ENCODE measurements at places on chromosomes 4 and X.

- DNase-seq = no peak
Measured at GRCh38 chr4:2084316-2084715, 25.2 kb downstream of the NAT8L start.

- DNase-seq = no peak
Measured at GRCh38 chr4:162356181-162356580, 192.4 kb upstream of the FSTL5 start.

DNA sequence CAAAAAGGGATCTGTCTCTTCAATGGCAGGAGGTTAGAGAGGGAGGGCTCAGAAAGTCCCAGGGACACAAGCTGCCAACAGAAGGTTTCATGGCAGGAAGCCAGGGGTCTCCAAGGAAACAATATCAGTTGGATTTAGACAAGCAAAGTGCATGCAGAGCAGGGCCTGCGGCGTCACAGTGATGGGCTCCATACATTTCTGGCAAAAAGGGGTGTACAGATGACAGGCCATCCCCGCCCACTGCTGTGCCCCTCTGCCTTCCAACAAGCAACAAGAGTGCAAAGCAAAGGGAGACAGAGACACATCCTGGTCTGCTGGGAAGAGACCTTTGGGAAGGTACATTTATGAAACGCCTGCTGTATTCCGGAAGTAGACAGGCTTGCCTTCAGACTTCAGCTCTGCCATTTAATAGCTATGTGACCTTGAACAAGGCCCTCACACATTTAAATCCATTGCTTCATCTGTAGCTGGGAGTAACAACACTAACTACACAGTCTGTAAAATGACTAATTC lies 121.2 kb downstream of the AFAP1 start:
- no peak for DNase-seq

DNA sequence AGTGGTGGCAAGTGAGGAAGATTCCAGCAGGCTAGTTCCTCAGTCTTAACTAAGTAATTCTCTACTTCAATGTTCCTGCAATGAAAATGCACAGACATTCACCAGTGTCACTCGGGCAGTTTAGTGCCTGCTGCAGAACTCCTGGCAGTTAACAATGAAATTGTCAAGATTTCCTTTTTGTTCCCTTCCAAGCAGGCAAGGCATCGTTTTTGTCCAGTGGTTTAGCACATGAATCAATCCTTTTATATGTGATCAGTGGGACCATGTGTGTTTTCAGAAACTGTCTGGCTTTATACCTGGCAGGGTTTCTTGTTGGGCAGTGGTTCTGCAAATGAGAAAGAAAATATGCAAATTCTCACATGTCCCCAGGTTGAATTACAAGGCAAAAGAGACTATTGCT lies 122.2 kb downstream of the GBA3 start:
- DNase-seq = no peak

DNA sequence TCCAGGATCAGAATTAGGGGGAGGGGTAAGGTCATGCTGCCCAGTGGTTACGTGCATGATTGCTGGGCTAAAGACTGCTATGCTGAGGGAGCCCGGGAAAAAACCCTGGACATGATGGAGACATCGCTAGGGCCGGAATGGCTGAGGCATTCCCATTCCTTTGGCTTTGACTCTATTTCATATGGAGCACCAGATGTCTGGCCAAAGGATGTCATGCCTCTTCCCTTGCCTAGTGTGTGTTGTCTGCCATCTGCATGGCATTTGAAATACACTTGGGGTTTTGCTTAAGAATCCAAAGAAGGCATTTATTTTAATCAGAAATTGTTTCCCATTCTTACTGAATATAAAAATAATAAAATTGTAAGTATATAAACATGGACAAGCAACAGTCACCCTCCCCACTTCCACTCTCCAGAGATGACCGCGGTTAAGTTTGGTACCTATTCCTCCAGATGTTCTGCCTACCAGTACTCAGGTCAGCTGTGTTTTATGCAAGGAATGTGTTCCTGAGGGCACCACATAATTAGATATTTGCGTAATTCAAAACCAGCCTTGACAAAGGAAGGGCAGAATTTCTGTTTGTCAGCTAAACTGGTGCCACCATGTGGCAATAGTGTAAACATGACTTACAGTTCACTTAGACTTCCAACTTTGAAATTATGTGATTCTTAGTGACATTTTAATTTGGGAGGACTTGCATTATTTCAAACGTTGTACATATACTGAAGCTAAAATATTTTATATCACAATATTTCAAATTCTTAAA lies 105.9 kb downstream of the CT47B1 start:
- DNase-seq = no peak

- DNase-seq = no peak
Measured at GRCh38 chr4:115770046-115770543, 656.7 kb upstream of the NDST4 start.

DNA sequence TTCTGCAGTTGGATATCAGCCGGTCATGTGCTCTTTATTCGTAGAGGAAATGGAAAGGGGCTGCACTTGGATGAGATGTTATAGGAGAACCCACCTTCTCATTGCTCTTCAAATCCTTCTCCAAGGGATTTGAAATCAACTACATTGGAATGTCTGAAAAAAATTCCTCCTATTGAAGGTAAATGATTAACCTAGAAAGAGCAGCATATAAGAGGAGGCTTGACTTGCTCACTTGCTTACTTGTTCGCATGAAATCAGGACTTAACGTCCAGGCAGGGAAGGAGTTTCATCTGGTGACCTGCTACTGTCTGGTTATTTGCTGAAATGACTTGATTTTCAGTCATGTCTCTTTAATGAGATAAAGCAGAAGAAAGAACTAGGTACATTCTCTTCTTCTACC lies 338.4 kb upstream of the NOCT start:
- no peak for DNase-seq

DNA sequence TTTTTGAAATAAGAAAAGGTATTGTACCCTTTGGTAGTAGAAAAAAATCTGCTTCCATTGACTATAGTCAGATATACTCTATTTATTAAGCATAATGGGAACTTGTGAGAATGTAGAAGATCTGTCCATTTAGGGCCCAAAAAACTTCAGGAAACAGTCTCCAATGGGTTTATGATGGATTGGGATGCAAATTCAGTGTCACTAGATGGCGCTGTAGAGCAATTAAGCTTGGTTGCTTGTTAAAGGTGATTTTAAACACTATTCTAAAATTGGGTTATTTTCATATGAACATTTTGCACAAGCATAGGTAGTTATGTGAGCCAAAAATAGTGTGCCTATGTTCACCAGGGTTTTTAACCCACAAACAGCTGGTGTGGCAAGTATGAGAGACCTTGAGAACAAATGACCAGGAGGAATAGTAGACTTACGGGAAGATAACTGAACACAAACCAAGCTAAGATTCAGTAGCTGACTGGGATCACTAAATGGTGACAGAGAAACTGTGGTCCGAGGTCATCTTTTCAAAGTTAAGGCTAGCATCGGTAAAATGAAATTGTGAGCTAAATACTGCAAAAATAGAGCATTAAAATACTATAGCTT lies 80.3 kb upstream of the LSM6 start:
- DNase-seq = peak; percentile 16

DNA sequence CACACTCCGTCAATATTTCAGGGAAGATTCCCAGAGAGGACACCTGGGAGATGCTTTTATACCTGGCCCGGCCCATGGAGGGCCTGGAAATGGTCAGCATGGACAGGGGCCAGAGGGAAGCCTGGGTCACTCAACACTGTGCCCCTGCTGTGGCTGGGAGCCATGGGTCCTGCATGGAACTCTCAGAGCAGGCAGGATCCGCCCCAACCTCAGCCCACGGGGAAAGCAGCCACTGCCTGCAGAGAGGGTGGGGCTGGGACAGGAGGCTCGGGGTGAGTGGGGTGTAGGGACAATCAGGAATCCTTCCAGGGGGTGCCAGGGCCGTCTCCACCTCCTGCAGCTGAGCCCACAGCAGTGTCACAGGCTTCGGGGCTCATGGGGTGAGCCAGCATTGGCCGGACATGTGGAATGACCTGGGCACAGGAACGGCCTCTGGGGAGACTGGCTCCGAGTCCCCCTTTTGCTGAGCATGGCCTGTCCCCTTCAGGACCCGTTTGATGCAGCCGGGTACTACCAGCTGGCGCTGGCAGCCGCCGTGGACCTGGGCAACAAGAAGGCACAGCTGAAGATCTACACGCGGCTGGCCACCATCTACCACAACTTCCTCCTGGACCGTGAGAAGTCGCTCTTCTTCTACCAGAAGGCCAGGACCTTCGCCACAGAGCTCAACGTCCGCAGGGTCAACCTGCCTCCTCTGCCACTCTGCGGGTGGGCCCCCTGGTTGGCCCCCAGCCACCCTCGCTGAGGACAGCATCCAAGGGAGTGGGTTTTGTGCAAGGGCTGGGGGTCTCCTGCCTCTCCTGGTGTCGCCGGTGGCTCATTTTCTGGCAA lies 29.1 kb upstream of the HTRA3 start:
- DNase-seq = no peak

GRCh38 chr4:522911-523443 lies 24.0 kb downstream of the PIGG start:
- no peak for DNase-seq

DNA sequence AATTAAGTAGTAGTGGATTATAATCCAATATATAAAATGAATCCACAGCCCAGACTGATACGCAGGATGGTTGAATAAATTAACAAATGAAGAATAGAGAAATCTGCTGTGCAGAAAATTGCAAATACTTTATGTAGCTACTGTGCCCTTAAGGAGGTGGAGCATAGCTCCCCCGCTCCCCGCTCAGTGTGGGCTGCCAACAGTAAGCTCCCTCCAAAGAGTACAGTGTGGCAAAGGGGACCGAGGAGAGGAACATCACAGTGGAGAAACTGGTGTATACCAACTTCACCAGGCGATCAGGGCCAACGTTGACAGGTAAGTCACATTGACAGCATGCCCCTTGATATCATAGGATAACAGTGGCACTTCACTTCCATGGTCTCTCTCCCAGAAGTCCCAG lies 57.9 kb upstream of the CLDN34 start:
- DNase-seq = no peak

GRCh38 chr4:169207436-169208089 lies 63.2 kb downstream of the SH3RF1 start:
- no peak for DNase-seq

GRCh38 chr4:60780874-60781273 lies 419.3 kb upstream of the ADGRL3 start:
- DNase-seq = no peak

- DNase-seq = no peak
Measured at GRCh38 chr4:19187096-19187495, 1064.6 kb upstream of the SLIT2 start.

Data from GM04504 (cell line).